Thymus (tissue), 14 donors: ENCODE measurements at places on chromosomes 12 and 14.

GRCh38 chr14:96634896-96635295 is 132.7 kb downstream of the PAPOLA start:
- DNase-seq: no peak

- DNase-seq: peak; percentile 43
These were observed 343 bp upstream of the NOVA1 start for GRCh38 chr14:26598081-26598671.

GRCh38 chr14:60773558-60773957 is 39.0 kb downstream of the MNAT1 start:
- no peak for DNase-seq

- no peak for DNase-seq
These were observed 152.0 kb downstream of the KTN1 start for GRCh38 chr14:55731881-55732498.

GRCh38 chr12:32402946-32403345 is 3.6 kb downstream of the FGD4 start:
- DNase-seq: no peak

DNA sequence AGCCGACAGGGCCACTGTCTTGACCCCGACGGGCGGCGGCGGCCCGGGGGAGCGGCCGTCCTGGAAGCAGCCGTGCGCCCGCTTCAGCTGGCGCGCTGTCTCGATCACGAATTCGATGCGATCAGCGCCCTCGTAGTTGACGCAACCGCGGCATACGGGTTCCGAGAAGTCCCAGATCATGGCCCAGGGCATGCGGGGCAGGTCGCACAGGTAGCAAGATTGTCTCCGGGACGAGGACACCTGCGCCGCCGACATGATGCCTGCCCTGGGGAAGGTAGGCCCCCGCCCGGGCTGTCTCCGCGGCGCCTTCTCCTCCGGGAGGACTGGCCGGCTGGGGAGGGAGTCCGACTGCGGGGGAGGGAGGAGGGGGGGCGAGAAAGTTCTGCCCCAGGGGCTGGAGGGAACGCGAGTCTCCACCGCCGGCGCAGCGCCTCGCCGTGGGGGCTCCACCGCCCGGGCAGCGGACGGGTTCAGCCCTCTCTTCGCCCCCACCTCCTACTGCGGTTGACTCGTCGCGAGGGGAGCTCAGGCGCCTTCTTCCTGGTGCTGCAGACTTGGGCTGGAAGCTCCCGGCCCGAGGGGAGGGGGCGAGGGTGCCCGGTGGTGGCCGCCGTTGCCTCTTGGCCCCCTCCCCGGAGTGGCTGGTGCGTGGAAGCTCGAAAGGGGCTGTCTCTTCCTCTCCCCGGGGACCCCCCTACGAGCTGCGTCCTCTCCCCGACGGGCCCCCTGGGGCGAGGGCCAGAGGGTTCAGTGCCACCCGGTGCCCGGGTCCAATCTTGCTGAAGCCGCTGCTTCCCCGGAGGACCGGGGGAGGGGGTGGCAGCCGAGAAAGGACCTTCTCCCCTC is 747 bp downstream of the IRF2BPL start:
- no peak for DNase-seq

DNA sequence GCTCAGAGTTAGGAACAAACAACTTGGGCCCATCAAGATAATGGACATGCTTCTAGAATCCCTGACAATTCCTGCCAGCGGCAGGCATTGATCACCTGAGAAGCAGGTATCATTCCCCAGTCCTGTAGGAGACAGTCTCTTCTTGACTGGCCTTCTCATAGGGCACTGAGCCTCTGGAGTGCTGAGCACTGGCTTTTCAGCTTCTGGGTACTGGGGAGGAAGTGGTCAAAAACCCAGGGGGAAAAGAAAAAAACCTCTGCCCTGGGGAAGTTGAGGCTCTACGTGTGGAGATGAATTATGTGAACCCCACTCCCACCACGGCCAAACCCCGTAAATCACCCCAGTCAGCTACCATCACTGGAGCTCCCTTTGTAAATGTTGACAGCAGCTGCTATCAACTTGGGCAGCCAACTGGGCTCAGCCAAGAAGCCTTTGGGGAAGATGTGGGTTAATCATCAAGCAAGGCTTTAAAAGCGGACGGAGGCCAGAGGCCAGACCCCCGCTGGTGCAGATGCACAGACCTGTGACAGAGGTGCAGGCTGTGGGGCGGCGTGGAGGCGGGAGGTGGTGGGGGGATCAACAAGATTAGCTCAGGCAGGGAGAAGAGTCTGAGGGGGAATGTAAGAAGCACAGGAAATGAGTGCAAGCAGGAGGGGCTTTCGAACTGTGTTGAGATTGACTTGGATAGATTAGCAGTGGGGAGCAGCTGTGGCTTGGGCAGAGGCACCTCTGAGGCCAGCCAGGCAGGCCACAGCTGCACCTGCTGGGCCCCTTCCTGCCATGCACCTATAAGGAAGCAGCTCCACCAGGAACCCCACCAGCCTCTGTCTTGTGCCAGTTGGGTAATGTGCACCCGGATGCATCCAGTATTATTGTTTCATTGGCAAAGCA is 105.4 kb upstream of the HIF1A start:
- DNase-seq: peak; percentile 45

DNA sequence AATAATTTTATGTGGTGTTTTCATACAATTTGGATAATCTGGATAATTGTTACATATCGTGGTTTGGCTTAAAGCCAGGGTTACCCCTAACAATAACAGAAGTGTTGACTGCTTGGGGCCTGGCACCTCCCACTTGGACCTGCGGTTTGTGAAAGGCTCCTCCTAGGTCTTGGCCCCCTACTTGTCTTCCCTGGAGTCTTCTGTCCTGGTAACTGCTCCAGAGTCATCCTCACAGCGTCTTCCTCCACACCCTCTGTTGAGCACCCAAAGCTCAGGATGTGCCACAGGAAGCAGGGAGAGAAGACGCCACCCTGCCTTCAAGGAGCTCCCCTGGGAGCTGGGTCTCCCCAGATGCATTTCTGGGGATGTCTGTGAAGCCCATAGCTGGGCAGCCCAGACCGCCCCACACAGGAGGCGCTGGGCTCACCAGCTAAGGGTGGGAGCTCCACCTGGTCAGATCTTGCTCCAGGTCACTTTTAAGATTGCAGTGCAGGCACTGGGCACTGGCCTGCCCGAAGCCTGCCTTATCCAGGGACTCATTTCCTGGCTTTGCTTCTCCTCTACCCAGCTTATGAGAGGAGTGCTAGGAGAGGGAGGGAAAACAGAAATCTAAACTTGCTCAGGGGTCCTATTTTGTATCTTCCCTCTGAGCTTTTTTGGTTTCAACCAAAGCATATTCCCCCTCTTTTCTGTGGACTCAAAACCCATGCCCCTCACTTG is 98.2 kb downstream of the ZFP36L1 start:
- no peak for DNase-seq

- DNase-seq: no peak
These were observed 411 bp downstream of the TTLL5 start for GRCh38 chr14:75661499-75661814.

GRCh38 chr14:63375769-63376168 is 57.0 kb upstream of the GPHB5 start:
- no peak for DNase-seq

DNA sequence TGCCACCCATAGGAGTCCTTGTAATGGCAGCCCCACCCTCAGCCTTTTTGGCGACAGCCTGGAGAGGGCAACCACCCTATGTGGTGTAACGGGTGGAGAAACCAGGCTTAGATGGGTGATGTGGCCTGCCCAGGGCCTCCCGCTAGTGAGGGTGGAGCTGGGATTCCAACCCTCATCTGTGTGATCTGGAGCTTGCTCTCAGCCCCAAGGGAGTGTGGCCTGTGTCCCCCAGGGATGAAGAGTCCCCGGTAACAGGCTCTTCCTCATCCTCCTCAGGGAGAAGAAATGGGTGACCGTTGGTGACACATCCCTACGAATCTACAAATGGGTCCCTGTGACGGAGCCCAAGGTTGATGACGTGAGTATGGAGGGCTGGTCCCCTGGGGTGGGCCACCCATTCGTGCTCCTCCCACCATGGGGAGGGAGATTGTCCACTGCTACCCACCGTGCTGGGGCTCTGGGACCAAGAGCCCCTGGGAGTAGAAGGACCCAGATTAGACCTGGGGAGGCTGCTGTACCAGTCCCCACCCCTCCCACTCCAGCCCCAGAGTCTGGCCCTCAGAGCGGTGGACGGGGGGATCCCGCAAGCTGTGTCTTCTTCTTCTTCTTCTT is 8.8 kb downstream of the BCL7A start:
- no peak for DNase-seq

- no peak for DNase-seq
These were observed 400 bp upstream of the NDUFA12 start for GRCh38 chr12:95003921-95004272.

DNA sequence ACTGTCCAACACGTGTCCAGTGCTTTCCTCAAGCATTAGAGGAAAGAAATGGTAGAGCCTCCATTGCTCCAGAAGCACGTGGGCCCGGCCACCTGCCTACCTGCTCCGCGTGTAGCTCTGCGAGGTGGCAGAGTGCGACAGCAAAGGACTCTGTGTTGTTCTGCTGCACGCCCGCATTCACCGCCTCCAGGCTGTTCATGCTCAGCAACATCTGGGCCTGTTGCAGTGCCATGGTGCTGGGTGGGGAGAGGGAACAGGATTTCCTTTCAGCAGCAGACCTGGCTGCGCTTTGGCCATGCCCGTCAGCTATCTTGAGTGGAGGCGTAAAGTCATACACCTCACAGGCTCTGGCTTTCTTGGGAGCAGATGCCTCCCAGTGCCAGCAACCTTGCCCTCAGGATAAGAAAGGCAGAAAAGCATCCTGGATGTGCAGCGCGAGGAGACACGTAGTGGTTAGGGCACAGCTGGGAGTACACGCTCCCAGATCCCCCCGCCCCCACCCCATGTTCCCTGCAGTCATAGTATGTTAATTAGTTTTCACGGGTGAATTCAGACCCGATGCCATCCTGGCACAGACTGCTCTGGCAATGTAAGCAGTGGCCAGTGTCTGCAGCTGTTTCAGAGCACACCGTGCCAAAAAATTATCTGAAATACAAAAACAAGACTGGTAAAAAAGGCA is 25.1 kb downstream of the ANAPC5 start:
- DNase-seq: no peak

DNA sequence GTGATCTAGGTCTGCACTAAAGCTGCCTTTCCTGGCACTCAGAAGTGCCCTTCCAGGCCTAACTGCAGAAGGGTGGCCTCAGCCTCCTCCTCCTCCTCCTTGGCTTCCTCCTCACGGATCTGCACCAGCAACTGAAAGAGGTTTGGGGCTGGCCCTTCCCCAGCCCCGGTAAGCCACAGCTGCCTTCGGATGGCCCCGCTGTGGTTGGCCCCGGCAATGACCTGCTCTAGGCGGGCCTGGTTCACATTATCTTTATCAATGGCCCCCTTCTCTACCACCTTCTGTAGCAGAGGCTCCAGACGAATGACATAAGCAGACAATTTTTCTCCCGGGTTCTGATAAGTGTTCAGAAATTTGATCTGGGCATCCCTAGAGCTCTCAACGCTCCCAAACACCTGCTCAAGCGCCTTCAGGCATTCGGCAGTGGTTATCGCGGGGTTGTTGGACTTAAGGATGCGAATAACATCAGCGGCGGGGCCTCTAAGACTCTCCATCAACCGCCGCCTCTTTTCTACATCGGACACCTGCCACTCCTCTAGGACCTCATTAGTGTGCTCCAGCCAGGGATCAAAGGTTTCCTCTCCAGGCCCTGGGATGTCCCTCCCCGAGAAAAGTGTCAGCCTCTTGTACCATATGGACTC is 1.5 kb downstream of the PNMA1 start:
- no peak for DNase-seq

DNA sequence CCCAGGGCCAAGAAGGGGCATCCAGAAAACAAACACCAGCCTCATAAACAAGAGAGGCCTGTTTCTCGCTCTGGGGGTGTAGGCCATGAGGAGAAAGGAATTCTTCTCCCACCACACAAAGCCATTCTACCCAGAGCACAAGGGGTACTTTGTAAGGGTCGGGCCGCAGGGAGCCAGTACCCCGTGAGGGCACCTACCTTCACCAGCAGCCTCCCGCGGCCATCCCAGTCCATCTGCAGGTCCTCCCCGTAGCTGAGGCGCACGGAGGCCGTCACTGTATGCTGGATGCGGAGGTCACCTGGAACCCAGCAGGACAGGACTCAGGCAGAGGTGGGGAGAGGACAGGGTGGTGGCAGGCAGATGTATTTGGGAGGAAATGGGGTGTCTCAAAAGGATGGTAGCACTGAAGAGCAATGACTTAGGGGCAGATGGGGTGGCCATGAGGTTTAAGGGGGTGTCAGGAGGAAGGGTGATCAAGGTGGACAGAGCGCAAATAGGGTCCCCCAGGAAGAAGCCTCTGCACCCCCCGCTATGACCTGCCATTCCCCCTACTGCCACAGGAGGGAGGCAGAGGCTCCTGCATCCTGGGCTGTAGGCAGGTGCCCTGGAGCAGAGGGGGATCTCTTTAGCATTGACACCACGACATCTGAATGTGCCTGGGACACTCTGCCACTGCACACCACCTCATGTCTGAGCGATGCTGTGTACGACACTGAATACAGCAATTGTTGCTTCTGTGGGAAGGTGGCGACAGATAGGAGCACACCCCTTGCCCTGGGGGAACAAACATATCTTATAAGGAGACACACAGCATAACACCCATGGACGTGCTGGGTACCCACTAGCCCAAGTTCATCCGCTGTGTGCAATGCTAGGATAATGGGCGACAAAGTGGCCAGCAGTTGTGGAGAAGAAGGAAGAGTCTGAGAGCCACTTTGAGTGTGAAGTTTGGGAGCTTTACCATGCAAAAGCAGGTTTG is 61.4 kb downstream of the VWF start:
- peak; percentile 68 for DNase-seq
